Effector memory CD8-positive, alpha-beta T cell (primary cell): ENCODE measurements at places on chromosomes 2 and 18.

DNA sequence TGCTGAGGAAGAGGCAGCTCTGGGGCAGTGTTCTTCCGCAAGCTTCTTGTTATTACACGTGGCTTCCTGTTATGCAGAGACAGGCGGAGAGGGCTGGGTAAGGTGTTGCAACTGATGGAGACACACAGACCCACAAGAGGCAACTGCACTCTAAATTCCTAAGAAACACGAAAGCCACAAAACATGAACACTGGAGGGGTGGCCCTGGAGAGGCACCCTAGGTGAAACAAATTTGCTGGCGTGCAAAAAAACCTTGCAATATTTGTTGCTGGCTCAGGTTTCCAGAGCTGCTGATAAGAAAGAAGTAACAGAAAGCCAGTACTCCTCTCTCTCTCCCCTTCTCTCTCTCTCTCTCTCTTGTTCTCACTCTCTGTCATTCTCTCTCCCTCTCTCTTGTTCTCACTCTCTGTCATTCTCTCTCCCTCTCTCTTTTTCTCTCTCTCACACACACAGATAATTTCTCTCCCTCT, 31.8 kb downstream of the ARHGAP25 start:
- DNase-seq: peak; percentile 66

- no peak for DNase-seq
These were observed 112.2 kb downstream of the MAP4K4 start for GRCh38 chr2:101809698-101810097.

- no peak for DNase-seq
These were observed 31.8 kb downstream of the KLF7 start for GRCh38 chr2:207133820-207134519.

GRCh38 chr2:108297436-108298141, 8.9 kb downstream of the SULT1C2 start:
- no peak for DNase-seq

GRCh38 chr2:47028846-47029560, 113.4 kb upstream of the MCFD2 start:
- no peak for DNase-seq

GRCh38 chr18:31738460-31739407, 21.9 kb downstream of the SLC25A52 start:
- DNase-seq: no peak

DNA sequence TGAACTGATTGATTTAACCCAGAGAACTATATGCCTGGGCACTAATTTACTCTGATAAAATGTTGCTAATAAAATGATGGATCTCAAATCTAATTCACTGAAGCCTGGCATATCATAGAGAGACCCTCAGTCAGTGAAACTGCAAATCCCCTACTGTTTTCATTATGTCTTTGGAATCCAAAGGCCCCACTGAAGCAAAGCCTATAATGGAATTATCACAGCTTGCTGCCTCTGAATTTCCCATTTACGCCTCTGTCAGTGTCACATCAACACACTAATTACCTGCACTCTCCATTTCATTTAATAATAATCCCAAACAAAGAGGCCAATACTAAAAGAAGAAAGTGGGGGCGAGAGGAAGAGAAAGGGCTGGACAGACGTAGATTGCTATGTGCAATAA, 470.9 kb downstream of the MBD2 start:
- DNase-seq: no peak

DNA sequence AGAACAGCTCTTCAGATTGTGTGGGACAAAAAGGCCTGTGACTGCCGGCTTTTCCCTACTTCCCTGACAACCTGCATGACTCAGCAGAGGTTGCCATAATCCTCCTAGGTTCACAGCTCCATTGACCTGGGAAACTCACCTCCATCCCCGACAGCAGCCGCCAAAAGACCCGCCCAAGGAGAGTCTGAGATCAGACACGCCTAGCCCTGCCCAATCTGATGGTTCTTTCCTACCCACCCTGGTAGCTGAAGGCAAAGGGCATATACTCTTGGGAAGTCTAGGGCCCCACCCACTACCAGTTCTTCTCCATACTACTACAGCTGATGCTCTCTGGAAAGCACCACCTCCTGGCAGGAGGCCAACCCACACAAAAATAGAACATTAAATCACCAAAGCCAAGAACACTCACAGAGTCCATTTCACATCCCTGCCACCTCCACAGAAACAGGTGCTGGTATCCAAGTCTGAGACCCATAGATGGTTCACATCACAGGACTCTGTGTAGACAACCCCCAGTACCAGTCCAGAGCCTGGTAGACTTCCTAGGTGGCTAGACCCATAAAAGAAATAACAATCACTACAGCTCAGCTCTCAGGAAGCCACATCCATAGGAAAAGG, 140.6 kb downstream of the NETO1 start:
- DNase-seq: no peak

DNA sequence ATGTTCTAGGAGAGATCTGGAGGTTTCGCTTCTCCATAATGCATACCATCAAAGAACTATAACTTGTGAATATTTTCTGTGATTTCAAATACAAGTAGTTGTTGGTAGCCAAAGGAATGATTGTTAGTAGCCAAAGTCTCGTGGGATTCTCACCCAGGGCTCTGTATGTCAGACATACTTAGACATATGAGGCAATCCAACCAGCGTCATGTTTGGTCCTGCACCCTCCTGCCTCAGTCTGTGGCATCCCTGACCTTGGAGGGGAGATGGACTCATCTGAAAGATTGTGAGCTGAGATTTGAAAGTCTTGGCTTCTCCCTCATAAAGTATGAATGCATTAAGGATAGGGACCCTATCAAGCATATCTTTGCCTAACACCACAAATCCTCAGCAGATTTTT, 81.2 kb downstream of the CTIF start:
- DNase-seq: no peak

DNA sequence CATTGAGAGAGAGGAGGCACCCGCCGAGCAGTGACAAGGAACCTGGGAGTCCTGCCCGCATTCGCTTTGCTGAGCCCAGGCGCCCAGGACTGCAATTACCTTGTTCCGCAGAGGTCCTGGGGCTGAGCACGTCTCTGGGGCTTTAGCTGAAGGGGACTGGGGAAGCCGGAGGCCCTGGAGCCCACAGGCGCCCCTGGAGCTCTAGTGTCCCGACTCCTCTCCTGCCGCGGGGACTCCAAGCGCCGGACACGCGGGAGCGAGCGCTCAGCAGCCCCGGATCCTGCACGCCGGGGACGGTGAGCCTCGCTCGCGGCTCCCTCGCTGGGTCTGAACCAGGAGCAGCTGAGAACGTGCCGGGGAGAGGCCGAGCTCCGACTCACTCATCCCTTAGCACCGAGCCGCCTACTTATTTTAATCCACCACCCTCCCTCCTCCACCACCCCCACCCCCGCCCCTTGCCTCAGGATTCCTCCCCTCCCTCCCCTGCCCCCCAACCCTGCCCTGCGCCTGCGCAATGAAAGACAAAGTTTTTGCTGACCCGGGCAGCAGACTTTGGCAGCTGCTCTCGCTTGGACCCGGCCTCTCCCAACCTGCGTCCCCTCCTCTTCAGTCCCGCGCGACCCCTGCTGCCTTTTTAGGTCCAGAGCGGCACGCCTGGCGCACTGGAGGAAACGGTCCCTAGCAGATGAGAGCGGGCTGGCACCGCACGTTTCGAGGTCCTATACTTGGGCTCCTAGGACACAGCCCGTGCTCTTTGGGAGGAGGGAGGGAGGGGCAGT, at the start of gene OSR1:
OSR1 (minus strand) TSS at position 382 of the 779 bp plus-strand sequence. CDS start 4,818 bp downstream, outside the sequence.
- DNase-seq: no peak

GRCh38 chr2:205984381-205984780, 101.6 kb downstream of the INO80D start:
- DNase-seq: no peak

DNA sequence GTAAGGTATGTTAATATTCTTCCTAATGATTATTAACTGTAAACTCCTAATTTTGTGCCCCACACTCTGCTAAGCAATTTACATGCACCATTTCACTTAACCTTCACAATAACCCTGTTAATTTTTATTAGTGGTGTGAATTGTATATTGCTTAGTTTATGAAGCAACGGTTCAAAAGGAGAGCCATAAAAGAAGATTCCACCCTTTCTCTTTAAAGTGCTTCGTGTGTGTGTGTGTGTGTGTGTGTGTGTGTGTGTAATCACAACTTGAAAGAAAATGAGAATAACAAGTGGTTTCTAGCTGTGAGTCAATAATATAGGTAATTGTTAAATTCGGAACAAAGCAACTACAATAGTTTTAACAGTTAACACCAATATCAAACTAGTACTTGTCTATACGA, 60.6 kb downstream of the CCNT2 start:
- no peak for DNase-seq

GRCh38 chr2:149156971-149157740, 118.7 kb downstream of the LYPD6B start:
- DNase-seq: no peak
